ENCODE measurements at places on chromosomes 3 and 15.
A peak's percentile ranks its signal among the peaks of the same experiment; 100 is the strongest.

- no peak for DNase-seq
Observed at GRCh38 chr3:153639631-153640030, 477.6 kb downstream of the RAP2B start.

DNA sequence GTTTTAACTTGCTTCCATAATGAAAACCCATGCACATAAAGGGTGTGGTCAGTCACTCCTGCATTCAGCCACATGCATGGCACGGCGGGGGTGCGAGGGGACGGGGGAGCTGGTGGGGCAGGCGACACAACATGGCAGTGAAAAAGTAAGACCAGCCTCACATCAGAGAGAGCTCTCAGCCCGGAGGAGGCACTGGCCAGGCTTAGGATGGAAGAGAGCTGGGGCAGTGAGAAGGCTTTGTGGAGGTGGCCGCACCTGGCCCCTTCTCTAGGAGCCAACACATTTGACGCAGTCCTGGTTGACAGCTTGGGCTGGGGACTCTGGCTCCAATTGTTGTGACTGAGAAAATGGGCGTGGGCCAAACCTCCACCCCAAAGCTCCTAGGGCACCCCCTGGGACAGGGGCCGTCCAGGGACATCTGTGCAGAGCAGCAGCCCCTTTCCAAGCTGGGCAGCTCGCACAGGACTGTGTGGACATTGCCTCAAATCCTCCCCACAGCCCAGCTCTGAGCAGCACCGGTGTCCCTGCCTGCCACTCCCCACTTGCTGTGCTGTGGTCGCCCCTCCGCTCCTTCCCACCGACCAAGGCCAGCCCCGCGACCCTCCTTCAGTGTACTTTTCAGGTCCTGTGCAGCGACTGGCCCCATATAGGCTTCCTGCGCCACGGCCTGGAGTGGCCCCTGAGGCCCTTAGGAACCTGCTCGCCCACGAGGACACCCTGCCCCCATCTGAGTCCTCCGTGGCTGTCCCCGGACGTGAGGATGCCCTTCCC, 126.0 kb upstream of the IQSEC1 start:
- no peak for DNase-seq

DNA sequence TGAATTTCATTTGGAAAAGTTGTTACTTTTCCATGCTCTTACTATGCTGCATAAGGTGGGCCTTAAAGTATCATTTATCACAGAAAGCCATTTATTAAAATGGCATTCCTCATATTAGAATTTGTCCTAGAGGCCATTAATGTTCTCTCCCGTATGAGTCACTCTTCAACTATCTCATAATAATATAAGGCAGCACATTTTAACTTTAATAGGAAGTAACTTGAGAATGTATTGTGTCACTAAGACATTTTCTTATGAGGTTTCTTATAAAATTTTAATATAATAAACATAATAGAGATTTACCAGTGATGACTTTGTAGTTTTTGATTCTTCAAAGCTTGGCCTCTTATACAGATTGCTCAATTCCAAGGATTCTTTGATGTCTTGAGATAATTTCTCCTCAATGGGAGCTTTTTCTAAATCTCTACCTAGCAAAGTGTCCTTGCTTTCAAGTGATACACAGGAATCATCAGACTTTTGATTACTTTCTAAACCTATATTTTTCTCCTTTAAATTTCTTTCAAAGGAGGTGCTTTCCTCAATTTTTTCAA, 74.7 kb downstream of the ZBBX start:
- no peak for DNase-seq

DNA sequence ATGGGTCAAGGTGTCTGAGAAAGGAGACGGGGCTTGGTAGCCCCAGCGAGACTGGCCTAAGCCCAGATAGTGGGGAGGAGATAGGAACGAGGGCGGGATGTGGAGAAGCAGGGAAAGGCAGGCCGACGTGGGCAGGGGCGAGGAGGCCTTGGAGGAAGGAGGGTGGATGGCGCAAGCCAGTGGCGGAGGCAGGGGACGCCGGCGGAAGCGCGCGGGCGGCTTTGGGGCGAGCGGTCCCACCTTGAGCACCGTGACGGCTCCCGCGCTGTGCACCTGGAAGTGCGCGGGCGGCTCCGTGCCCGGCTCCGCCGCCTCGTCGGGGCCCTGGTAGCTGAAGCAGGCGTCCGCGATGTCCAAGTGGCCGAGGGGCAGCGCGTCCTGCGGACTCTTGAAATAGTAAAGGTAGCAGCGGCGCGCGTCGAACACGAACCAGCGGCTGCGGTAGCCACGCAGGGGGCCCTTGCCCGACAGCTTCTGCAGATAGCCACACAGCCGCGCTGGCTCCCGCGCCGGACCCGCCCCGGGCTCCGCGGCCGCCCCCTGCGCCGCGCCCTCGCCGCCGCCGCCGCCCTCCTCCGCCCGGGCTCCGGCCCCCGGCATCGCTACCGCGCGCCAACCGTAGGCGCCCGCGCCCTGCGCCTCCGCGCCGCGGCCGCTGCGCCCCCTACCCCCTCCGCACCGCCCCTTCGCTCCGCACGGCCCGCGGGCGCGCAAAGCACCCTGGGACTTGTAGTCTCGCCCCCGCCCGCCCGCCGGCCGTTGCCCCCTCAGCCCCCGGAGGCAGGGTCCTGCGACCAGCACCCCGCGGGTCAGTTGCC, at the start of gene TBC1D2B:
Gene TBC1D2B (minus strand): TSS at position 659 of the 818 bp plus-strand sequence. CDS start 59 bp downstream, at position 600.
- peak; percentile 81 for DNase-seq
